ENCODE measurements at places on chromosomes 16 and 17.

DNA sequence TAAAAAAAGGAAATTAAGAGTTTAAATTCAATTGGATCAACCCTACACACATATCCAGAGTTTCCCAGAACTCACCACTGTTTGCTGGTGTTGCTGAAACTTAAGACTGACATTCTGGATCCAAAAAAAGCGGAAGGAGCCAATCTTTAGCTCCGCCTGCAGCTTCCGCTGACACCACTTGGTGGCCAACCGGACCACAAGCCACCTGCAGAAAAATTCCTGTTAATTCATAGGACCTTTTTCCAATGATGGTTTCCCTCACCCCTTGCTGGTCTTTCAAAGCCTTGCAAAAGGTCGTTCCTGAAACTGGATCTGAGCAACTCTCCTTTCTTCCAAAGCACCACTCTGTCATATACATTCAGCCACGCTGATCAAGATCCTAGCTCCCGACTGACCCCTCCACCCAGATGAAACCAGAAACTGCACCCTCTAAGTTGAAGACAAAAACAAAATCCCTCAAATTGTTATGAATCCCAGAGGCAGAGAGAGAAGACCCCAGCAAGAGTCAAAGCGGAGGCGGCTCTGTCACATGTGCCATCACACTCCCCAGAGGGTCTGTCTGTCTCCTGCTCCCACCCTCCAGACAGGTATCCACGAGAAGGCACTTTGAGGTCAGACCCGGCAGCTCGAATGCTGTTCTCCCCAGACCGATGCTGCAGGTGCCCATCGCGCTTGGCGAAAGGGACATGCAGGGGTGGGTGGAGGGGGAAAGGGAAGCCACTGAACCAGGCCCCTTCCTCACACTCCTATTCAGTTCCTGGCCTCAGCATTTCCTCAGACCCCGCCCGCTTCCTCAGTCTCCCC lies 773 bp downstream of the BLTP2 start:
- DNase-seq: no peak

GRCh38 chr17:43330876-43331639 lies 67.7 kb upstream of the ARL4D start:
- DNase-seq: no peak

DNA sequence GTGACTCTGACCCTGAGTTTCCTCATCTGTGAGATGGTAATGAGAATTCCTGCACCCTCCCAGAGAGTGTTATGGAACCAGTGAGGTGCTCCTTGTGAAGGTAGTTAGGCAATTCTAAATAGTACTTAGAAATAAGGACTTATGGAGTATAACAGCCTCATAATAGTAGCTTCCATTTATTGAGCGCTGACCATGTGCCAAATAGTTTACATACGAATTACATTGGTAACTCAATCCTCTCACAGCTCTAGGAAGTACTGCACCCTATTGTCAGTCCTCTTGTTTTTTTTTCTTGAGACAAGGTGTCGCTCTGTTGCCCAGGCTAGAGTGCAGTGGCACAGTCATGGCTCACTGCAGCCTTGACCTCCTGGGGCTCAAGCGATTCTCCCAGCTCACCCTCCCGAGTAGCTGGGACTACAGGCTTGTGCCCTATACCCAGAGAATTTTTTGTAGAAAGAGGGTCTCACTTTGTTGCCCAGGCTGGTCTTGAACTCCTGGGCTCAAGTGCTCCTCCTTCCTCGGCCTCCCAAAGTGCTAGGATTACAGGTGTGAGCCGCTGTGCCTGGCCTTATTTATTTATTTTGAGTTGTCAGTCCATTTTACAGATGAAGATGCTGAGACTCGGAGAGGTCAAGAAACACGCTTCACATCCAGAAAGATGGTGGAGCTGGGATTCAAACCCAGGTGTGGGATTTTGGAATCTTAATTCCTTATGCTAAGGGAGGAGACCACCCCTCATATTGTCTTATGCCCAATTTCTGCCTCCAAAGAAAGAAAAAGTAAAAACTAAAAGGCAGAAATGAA lies 2.9 kb downstream of the TNS4 start:
- no peak for DNase-seq

- DNase-seq: no peak
These were observed 47.9 kb downstream of the CYLD start for GRCh38 chr16:50789757-50790156.

- no peak for DNase-seq
These were observed 5.7 kb upstream of the EXOSC6 start for GRCh38 chr16:70257391-70257790.

DNA sequence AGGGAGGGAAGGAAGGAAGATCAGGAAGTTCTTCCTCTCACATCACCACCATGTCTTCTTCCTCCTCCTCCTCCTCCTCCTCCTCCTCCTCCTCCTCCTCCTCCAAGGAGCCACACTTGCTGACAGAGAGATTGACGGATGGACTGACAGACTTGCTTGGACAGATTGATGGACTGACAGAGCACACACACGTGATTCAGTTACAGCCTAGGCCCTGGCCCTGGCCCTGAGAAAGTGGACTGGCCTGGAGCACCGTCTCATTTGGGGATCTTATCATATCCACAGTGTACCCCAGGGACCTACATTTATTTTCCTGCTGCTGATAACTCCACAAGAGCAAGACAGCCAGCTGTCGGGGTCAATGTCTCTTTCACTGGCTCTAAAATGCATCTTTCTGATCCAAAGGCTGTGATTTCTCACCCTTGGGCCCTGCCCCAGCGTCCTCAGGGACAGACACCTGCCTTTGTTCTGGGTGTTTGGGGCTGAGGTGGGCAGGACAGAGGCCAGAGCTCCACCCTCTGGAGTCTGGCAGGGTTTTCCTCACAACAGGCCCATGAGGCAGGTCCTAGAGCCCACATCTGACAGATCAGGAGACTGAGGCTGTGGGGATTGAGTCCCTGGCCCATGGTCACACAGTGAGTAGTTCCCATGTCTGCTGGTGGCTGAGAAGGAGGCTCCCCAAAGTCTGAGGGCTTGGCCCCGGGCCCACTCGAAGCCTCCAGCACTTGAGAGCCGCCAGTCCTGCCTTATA lies 2.3 kb upstream of the P2RX1 start:
- DNase-seq: no peak

DNA sequence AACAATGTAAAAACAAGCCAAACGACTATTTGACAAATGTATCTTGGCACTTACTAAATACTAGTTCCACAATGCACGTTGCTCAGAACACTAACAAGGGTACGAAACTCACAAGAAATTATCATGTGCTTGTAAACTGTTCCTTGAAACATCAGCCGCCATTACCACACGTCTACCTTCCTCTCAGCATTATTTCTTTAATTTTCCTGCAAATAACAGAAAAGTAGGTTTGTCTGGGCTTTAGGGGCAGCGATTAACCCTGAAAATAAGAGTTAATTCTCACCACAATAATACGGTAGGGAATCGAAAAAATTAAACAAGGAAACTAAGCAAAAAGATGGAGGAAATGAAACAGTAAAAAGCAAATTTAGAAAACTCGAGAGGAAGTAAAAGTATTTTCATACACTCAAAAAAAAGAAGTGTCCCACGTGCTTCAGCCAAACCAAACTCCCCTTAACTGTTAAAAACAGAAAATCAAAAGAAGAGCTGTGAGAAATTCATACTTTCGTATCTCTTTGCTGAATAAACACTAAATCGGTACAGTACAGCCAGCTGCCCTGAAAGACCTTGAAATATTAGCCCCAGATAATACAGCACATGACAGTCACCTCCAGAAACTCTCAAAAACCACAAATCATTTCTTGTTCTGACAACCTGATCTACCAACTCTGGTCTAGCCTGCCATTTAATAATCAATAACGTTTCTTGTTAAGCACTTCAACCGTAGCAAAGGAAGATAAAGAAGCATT lies 1.2 kb downstream of the ARHGAP17 start:
- no peak for DNase-seq

DNA sequence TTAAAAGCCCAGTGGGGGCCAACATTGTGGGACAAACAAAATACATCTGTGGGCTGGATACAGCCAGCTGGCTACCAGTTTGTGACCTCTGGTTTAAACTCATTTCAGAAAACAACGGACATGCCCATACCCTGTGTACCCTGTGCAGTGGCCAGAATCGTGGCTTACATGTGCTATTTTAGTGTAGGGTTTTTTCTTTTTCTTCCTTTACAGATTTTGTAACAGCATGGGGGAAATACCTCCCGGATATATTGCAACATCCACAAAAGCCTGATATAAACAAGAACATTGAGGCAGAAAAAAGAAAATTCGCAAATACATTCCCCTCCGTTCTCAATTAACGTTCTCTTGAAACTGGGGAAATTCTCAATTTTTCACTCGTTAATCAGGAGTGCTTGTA lies 7.3 kb downstream of the HS3ST4 start:
- DNase-seq: no peak

DNA sequence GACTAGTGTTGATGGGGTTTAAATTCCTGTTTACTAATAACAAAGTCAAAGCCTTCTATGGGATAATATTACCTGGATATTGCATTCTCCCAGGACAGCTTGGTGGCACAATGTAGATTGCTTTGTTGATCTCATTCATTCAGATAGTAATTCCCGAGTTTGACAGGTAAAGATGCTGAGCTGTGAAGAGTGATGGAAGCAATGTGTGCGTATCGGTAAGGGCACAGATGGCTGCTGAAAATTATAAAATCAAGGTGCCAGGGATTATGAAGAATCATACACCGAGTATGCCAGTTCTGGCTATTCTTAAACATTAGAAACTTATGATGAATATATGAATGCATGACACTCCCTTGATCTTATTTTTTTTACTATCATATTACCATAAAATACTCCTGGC lies 100.6 kb upstream of the CNTNAP4 start:
- DNase-seq: no peak
